Fibroblast of pulmonary artery (primary cell): ENCODE measurements at places on chromosomes 2 and 18.

DNA sequence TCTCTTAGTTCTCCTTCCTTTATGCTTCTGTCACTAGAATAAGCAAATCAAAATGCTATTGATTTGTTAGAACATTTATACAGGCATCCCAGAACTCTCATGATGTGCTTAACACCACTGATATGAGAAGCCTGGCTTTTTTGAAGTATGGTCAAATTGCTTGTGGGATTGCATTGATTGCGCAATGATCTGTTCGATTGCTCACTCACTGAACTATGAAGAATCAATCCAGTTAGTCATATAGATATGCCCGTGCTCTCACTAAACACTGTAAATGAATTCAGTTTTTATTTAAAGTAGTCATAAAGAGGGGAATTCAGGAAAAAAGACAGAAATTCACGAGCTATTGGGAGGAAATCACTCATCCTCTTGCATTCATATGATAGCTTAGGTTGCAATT, 1237.8 kb downstream of the SUCLG1 start:
- peak; percentile 12 for DNase-seq

GRCh38 chr18:21702602-21703001, 2.0 kb downstream of the ABHD3 start:
- DNase-seq = no peak

DNA sequence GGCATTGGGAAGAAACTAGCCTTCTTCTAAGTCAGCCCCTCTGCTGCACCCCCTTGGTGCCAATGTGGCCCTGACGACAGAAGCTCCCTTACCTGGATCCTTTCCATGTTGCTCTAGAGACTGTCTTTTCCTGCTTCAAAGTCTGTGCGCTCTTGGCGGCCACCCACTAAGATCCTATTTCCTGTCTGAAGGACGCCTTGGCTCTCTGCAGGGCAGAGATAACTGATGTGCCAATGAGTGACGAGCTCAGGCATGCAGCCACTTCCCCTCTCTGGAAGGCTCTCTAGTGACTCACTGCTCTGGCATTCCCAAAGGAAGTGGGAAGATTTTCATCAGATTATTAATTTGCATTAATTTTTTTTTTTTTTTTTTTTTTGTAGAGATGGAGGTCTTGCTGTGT, 273.5 kb downstream of the CDH20 start:
- DNase-seq = peak; percentile 94

- peak; percentile 72 for DNase-seq
Measured at GRCh38 chr2:96824079-96824870, 8.2 kb downstream of the CNNM3 start.

- DNase-seq = peak; percentile 60
Measured at GRCh38 chr2:29114946-29115609, at the start of gene CLIP4. Gene CLIP4 (plus strand): TSS chr2:29115415. CDS start chr2:29121389, 5,974 bp downstream.
